ENCODE measurements at places on chromosomes 1 and 21.

- no peak for DNase-seq
Measured at GRCh38 chr1:94143173-94143808, 22.3 kb upstream of the ABCA4 start.

- no peak for DNase-seq
Measured at GRCh38 chr1:39907528-39908453, 6.1 kb upstream of the MYCL start.

GRCh38 chr1:168598125-168598524 is 21.7 kb downstream of the XCL1 start:
- DNase-seq: no peak

DNA sequence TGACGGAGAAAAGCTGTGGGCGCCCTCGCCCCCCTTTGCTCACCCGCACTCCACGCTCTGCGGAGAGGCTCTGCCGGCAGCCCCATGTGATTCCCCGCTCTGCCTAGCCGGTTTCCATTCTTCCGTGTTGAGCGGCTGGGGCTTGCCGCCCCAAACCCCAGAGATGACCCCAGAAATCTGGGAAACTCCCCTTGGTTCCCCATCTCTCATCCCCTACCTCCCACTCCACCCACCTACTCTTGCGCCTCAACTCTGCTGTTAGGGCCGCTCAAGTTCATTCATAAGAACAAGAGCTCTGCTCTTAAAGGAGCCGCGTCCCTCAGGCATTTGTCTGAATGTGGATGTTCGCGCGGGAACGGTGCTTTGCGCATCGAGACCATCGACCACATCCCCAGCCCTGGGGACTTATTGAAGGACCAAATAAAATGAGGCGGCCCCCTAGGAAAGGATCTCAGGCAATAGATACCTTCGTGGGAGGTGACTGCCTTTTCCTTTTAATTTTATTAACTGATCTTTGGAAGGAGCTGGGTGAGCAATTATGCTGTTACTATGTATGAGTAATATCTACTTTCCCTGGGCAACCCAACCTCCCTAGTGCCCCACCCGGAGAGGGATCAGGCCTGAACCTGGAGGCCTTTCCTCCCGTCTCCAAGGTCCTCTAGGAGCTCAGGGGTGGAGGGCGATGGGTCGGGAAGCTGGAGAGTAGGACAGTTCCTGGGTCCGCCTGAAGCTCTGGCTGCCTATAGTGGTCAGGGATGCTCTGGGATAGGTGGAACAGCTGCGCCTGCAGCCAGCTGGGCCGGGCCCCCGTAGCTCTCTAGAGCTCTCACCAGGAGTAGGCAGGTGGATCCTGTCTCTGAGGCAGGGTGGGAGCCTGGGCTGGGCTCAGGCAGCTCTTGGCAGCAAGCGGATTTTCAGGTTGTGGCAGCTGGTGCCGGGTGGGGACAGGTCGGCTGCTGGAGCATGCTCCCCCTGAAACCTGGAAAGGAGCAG is 898 bp downstream of the MFSD2A start:
- peak; percentile 52 for DNase-seq

- peak; percentile 74 for DNase-seq
Measured at GRCh38 chr1:224245188-224245587, 62.1 kb downstream of the DEGS1 start.

DNA sequence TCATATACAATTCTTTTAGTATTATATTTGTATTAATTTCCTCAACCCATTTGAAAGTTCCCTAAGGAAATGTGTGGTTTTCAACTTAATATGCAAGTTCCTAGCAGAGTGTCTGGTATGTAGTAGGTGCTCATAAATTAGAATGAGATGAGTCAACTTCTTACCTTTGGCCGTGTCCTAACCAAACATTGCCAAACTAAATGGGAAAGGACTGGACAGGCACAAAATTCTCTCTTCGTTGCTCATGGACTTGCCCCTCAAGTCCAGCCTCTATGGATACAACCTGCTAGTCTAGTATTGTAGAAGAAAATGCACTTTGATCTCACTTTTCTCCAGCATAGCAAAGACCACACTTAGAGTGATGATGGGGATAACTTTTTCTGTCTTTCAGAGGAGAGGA is 11.6 kb upstream of the MRPS14 start:
- no peak for DNase-seq

- no peak for DNase-seq
Measured at GRCh38 chr1:73537400-73537799, 660.6 kb downstream of the LRRIQ3 start.

DNA sequence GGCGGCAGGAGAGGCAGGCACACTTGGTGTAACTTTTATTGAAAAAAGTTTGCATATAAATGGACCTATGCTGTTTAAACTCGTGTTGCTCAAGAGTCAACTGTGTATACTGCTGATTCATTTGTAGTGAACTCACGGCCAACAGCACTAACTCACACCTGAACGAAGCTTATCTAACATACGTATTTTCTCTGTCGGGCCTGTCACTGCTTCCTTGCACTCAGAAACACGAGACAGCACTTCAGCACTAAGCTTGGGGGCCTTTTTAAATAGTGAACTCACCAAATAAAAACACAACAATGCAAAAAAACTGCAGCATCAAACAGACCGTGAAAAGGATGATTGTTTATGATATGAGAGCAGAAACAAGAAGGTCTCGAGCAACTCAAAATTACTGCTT is 58.9 kb upstream of the NEK2 start:
- DNase-seq: peak; percentile 25

- no peak for DNase-seq
Measured at GRCh38 chr1:99891997-99892396, 41.8 kb downstream of the AGL start.

- no peak for DNase-seq
Measured at GRCh38 chr1:232508130-232508701, 121.7 kb downstream of the SIPA1L2 start.

DNA sequence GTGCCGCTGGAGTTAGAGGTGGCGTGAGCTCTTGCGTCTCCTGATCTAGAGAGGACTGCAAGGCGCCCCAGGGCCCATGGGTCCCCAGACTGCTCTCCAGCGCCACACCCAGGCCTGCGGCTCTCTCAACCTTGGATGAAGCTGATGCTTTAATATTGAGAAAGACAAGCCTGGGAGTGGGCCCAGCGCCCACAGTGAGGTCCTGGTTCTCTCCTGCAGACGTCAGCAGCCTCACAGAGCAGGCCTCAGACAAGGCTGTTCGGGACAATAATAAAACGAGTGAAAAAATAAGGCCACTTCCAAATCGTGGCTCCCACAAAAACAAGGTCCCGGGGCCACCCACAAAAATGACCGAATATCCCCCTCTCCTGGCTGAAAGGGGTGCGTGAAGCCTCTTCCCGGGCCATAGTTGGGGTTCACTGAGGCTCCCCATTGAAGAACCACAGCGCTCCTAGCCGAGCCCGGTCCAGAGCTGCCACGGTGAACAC is 6.0 kb upstream of the DNMT3L start:
- DNase-seq: peak; percentile 6

GRCh38 chr1:36665478-36666080 is 182.9 kb upstream of the CSF3R start:
- no peak for DNase-seq

- DNase-seq: no peak
Measured at GRCh38 chr1:205267306-205267902, 39.7 kb downstream of the TMCC2 start.

DNA sequence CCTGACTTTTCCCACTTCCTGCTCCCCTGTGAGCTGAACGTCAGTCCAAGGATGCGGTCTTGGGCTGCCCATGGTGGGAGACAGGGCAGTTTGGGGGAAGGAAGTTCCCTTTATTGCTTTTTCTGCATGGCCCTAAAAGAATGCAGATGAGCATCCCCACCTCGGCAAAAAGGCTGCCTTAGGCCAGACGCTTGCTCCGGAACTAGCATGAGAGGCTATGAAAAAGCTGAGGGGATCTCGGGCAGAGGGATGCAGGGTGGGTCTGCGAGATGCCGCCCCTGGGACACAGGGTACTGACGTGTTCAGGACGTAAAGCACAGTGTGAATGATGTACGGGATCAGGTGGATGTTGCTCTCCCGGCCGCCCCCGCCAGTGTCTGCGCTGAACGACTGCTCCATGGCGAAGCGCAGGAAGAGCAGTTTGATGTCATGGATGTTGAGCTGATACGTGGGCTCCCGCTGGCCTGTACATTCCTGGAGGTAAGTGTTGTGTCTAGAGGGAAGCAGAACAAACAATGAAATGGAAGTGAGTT is 125.8 kb downstream of the UBR4 start:
- DNase-seq: no peak

DNA sequence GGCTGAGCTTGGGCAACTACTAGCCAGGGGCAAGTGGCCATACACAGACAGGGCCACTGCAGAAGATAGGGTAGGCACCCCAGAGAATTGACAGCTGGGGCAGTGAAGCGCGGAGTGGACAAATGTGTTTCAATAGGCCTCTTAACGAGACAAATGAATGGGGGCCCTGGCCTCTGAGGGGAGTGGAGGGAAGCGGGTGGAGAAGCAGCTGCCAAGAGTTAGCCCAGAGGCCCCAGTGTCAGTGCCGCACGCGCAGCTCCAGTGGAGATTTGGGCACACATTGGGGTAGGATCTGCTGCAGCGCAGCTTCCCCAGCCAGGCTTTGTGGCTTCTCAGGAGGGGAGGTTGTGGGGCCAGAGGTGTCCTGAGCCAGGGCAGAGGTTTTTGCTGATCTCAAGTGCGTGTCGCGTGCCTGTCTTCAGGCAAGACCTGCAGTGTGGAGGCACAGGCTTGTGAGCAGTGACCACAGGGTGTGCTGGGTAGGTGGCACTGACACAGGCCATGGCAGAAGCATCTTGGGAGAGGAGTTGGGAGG is 16.9 kb downstream of the PTPRF start:
- DNase-seq: no peak

DNA sequence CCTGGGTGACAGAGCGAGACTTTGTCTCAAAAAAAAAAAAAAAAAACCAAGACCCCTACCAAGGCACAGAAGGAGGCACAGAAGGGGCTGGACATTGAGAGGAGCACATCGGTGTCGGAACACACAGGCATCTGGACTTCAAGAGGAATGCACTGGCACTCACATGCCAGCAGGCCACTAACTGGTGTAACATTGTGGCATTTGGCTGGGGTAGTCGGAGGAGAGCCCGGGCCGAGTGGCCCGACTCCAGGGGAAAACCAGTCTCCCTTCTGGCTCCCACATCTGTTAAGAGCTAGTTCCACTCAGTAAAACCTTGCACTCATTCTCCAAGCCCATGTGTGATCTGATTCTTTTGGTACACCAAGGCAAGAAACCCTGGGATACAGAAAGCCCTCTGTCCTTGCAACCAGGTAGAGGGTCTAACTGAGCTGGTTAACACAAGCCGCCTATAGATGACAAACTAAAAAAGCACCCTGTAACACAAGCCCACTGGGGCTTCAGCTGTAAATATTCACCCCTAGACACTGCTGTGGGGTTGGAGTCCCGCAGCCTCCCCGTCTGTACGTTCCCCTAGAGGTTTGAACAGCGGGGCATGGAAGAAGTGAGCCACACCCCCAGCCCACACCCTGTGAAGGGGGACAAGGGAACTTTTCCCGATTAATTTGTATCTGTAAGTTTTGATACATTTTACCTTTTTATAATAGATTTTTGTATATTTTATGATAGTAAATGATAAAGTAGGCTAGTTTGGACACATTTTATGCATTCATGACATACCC is 17.2 kb upstream of the AKIRIN1 start:
- DNase-seq: no peak

GRCh38 chr21:41973427-41973831 is 19.6 kb upstream of the C2CD2 start:
- no peak for DNase-seq

DNA sequence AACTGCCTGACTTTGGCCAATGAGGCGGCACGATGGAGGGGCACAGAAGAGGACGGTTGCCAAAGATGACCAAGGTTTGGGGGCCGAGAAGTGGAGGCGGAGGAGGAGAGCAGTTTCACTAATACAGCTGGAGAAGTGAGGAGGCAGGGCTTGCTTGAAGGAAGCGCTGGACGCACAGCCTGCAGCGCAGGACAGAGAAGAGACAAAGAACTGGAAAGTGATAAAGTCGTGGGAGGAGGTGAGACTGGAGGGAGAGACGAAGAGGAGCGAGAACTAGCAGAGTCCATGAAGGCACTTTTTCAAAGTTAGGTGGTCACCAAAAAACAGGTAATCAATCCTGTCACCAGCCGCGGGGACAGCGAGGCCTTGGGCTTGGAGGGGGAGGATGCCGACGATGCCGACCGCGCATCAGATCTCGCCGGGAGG is 771 bp downstream of the PACC1 start:
- DNase-seq: no peak

- DNase-seq: no peak
Measured at GRCh38 chr1:51355382-51355781, 25.0 kb upstream of the TTC39A start.

GRCh38 chr1:174975764-174976163 is 24.0 kb upstream of the CACYBP start:
- no peak for DNase-seq
